Head of caudate nucleus (tissue), 42 donors: ENCODE measurements at places on chromosomes 11 and 22.

- DNase-seq, result no peak
These were observed 173.6 kb upstream of the CCDC90B start for GRCh38 chr11:83459798-83460197.

DNA sequence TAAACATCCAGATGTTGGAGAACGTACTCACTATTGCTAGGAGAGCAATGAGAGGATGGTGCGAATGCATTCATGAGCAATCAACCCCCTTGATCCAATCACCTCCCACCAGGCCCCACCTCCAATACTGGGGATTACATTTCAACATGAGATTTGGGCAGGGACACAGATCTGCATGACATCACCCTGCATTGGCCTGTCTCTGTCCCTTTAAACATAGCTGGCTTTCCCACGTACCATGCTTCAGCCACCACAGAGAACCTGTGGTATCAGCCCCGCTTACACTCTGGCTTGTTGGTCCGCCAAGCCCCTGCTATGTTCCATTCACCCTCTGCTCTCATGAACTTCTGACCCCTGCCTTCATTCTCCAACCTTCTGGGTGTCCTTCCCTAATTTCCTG is 157.5 kb upstream of the E2F8 start:
- DNase-seq, result no peak

GRCh38 chr22:40703174-40703573 is 23.9 kb downstream of the MCHR1 start:
- no peak for DNase-seq

DNA sequence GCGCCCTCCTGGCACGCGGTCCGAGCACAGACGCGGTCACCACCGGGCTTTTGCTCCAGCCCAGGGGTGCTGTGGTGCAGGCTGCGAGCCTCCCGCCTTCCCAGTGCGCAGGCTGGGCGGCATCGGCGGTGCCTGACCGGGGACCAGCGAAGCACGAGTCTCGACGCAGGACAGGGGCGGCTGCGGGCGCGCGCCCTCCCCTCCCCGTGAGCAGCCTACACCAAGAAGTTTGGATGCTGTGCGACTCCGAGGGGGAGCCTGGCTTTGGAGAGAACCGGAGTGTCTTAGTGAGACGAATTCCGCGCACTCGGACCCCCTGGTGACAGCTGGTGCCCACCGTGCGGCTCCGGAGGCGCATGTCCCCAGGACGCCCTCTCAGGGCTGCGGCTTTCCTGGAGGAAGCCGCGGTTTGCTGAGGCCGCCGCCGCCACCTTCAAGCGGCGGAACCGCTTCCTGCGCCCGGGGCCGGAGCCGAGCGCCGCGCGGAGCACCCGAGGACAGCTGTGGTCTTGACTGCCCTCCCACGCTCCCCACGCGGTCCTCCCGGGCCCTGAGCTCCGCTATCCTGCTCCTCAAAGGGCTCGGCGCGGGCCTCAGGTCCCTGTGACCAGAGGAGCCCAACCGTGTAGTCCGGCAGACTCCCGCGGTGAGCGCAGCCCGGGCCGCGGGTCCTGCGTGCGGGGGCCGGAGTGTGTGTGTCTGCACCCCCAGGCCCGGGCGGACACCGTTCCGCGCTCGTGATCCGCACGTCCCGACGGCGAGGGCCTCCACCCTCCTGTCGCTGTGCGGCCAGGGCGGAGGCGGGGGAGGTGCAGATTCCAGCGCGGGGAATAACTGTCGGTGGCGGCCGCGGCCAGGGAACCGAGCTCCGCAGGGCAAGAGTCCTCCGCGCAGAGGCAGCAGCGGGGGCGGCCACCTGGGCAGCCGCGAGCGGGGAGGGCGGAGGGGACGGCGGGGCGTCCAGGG is 1.7 kb downstream of the FGF3 start:
- DNase-seq, result no peak

GRCh38 chr22:23714596-23715578 is 24.1 kb downstream of the RGL4 start:
- DNase-seq, result no peak

DNA sequence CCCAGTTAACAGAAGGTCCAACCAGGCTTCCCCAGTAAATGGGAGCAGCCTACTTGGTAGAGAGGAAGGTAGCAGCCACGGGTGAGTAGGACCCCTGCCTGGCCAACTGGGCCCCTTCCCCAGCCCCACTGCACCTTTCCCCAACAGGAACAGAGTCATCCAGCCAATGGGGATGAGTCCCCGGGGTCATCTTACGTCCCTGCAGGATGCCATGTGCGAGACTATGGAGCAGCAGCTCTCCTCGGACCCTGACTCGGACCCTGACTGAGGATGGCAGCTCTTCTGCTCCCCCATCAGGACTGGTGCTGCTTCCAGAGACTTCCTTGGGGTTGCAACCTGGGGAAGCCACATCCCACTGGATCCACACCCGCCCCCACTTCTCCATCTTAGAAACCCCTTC is 6.6 kb downstream of the RIC8A start:
- no peak for DNase-seq

GRCh38 chr11:72441752-72442207 is 7.4 kb upstream of the CLPB start:
- DNase-seq, result no peak

GRCh38 chr22:36366291-36366708 is 21.5 kb downstream of the MYH9 start:
- no peak for DNase-seq

GRCh38 chr11:114821621-114822412 is 143.5 kb downstream of the NXPE2 start:
- DNase-seq, result peak; percentile 35

GRCh38 chr11:111460856-111461255 is 51.3 kb downstream of the BTG4 start:
- DNase-seq, result no peak

DNA sequence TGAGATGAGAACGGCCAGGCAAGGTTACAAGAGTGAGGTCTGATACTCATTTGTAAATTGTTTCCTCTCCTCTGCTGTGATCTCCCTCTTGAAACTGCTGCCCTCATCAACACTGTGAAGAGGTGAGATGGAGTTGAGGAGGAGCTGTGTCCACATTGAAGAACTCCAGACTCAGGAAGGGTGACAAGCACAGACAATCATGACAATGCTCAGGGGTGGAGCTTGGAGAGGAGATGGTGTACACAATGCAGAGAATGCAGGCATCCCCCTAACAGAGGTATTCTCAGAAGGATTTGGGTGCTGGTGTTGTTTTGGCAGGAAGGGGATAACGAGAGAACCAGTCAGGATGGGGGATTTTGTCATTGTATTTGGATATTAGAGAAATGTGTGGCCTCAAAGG is 21.5 kb upstream of the MMP7 start:
- DNase-seq, result no peak

DNA sequence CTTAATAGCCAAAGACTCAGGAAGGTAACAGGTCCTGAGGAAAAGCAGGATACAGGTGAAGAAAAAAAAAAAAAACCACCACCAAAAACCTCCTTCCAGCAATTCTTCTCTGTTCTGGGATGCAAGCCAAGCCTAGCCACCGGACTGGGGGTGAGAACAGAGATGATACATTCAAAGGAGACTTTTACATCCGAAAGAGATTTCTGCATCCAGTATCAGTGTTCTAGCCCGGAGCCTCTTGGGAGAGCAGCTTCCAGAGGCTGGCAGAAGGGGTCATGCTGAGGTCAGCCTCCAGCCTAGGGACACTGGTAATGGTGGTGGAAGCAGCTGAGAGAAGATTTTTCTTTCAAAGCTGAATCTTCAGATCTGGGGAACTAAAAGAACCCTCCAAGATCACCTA is 76.2 kb downstream of the KCNC1 start:
- DNase-seq, result no peak

- no peak for DNase-seq
These were observed 97.3 kb downstream of the GUCY1A2 start for GRCh38 chr11:106920899-106921509.

DNA sequence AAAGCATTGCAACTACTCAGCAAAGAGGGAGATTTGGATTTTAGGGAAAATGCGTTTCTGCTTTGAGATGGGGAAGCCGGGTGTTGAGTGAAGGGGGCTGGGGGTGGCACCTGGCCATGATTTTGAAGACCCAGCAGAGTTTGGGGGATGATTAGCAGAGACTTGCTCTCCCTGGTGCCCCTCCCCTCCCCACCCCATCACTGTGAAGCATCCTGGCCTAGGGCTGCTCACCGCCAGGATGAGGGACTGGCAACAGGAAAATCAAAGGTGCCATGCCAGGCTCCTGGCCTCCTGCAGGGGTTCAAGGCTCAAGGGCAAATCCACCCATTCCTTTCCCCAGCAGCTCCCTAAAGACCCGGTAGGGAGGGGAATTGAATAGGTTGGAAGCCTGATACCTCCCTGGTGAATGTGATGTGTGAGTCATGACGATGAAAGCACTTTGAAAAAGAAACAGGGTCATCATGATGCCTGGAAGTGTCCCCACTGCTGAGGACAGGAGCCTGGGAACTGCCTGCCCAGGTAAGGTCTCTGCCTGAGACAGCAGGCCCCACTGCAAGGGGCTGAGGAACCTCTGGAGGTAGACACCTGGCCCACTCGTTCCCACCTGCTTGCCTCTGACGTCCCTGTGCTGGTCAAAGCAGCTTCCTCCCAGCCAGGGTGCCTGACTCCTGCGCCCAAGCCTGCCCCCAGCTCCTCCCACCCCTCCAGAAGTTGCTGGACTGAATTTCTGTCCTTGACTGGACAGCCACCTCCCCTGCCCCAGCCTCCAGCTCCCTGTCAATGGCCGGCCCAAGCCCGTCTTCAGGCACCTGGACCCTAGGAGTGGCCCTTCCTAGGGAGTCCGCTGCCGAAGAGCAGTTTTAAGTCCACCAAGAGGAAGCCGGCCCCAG is 1.7 kb downstream of the CHST1 start:
- no peak for DNase-seq

- no peak for DNase-seq
These were observed 36.4 kb upstream of the RASL10A start for GRCh38 chr22:29351891-29352290.

- no peak for DNase-seq
These were observed 230.5 kb downstream of the MIAT start for GRCh38 chr22:26887916-26888315.

- no peak for DNase-seq
These were observed 31.2 kb upstream of the PRAME start for GRCh38 chr22:22590136-22590891.

GRCh38 chr11:129853518-129854231 is 38.0 kb downstream of the TMEM45B start:
- no peak for DNase-seq

DNA sequence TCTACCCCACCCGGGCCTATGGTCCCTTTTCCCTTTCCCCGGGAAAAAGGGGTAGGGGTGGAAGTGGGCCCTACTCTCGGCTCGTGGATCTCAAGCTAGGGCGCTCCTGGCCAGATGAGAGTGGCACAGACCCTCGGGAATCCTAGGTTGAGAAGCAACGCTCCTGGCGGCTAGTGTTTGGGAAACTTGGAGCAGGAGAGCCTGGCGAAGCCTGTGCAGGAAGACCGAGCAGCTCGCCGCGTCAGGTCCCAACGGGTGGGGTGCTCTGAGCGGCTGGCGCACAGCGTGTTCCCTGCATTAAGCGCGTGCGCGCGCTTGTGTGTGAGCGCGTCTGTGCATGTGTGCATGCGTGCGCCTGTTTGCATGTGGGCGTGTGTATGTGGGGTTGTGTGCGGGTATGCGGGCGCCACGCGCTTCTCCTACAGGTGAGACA is 7.1 kb upstream of the FLI1 start:
- peak; percentile 23 for DNase-seq

DNA sequence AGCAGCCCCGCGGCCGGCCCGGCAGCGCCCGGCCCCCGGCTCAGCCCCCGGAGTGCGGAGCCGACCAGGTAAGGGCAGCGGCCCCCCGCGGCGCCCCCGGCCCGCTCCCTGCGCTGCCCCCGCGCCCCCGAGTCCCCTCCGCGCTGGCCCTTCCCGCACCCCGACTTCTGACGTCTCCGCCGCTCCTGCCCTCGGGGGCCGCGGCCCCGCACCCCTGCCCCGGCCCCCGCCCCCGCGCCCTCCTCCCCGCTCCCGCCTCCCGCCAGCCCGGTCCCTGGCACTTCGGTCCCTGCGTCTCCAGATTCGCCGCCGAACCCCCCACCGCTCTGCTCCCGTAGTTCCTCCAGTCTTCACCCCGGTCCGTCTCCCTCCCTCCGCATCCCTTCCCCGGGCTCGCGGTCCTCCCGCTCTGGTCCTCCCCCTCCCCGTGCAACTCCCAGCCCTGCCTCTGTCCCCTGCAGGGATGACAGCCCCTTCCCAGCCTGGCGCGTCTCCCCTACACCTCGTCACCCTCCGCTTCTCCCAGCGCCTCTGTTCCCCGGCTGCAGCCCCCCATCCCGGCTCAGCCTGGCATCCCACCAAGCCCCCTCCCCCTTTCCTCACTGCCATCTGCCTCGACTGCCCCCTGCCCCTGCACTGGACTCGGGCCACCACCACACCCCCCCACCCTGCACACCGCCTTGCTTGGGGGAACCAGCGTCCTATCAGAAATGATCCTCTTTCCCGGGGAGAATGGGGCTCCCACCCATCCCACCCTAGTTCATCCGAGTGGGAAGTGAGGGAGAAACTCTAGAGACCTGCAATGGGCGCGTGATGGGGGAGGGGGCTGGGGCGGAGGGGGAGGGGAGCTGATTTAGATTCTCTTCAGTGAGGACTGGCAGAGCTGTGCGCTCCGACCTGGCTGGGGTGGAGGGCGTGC is 531 bp downstream of the GRIK4 start:
- DNase-seq, result peak; percentile 24

DNA sequence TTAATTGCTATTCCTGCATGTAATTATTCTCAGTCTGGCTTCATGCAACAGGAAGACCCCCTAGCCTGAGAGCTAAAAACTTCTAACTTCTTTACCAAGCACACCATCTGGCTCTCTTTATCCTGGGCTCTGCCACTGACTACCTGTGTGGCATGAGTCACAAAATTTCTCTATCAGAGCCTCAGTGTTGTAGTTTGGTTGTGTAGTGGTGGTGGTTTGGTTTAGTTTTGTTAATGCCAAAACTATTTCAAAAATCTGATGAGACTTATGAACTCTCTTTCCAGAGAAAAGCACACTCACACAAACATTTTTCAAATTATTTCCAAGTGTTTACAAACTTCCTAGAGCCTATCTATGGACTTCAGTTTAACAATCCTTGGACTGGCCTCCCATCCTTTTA is 7.5 kb upstream of the IL17RA start:
- DNase-seq, result no peak

GRCh38 chr11:66850235-66850587 is 6.7 kb upstream of the LRFN4 start:
- no peak for DNase-seq

GRCh38 chr11:44219830-44220796 is 89.8 kb downstream of the ALX4 start:
- DNase-seq, result no peak

- no peak for DNase-seq
These were observed 37.5 kb upstream of the NNMT start for GRCh38 chr11:114258696-114259095.

- peak; percentile 53 for DNase-seq
These were observed 3.0 kb downstream of the C11orf68 start for GRCh38 chr11:65915821-65916251.

- no peak for DNase-seq
These were observed 2.8 kb upstream of the TTC12 start for GRCh38 chr11:113311536-113311935.

GRCh38 chr22:45880716-45881523 is 96.0 kb downstream of the WNT7B start:
- no peak for DNase-seq
